ENCODE measurements at places on chromosomes 13 and 19. TPM values are rescaled to one million over a fixed set of nuclear protein-coding genes. Genes with fewer than 3 reads are reported as not detected.

The SBK3 gene
- total RNA-seq, result 0.16 TPM

The KCNN1 gene
- total RNA-seq, result 0.34 TPM

The TNFRSF19 gene
- 85.6 TPM for total RNA-seq

The GPC5 gene
- not detected for total RNA-seq

The TFDP1 gene
- total RNA-seq, result 26.8 TPM

The DOCK9 gene
- 10.6 TPM for total RNA-seq

The CBLC gene
- total RNA-seq, result 0.09 TPM

The ZNF180 gene
- total RNA-seq, result 7.9 TPM

The DIAPH3 gene
- total RNA-seq, result 0.77 TPM

The PDX1 gene
- not detected for total RNA-seq

The HSH2D gene
- total RNA-seq, result not detected

The PDCD5 gene
- 112 TPM for total RNA-seq

The CYP4F12 gene
- not detected for total RNA-seq

The ZNF677 gene
- 17.3 TPM for total RNA-seq

The PODNL1 gene
- total RNA-seq, result 1.0 TPM

The NKPD1 gene
- total RNA-seq, result 0.52 TPM

The DOHH gene
- 7.7 TPM for total RNA-seq

The ZNF528 gene
- 18.8 TPM for total RNA-seq

The TARM1 gene
- not detected for total RNA-seq

The CYP4F3 gene
- under 0.01 TPM for total RNA-seq

The OR10H4 gene
- total RNA-seq, result not detected

The PLK5 gene
- total RNA-seq, result not detected

The PNMA8A gene
- total RNA-seq, result 5.5 TPM

The SRRM5 gene
- not detected for total RNA-seq

Measured in bronchial smooth muscle cell (primary cell).